Stimulated activated CD8-positive, alpha-beta memory T cell treated with anti-CD3 and anti-CD28 coated beads, Interleukin-4, amount 100 ng/mL, for 1 hour (primary cell): ENCODE measurements at places on chromosomes 11 and 22.

- no peak for DNase-seq
Observed at GRCh38 chr11:13386567-13386966, 76.5 kb downstream of the BTBD10 start.

DNA sequence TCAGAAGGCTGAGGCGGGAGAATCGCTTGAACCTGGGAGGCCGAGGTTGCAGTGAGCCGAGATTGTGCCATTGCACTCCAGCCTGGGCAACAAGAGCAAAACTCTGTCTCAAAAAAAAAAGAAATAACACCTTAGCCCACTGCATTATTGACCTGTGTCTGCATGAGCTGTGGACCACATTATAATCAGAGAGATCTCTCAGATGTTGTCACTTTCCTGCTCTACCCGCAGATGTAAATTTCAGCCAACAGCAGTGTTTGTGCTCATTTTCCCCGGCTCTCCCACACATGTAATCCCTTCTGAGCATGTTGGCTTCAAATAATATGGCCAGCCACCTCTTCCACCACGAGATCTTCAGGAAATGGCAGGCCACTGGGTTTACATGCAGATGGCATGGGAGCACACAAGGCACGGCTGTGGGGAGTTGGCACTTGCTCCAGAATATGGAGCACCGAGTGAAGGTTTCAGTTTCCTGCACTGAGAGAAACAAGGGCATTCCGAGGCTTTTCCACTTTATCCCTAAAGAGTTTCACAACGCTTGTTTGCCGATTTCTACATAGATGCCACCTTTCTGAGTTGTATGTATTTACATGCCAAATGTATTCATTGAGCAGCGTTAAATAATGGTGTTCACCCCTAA lies 19.7 kb downstream of the CDPF1 start:
- no peak for DNase-seq

GRCh38 chr11:119744577-119744976 lies 15.6 kb upstream of the NECTIN1 start:
- DNase-seq: no peak

DNA sequence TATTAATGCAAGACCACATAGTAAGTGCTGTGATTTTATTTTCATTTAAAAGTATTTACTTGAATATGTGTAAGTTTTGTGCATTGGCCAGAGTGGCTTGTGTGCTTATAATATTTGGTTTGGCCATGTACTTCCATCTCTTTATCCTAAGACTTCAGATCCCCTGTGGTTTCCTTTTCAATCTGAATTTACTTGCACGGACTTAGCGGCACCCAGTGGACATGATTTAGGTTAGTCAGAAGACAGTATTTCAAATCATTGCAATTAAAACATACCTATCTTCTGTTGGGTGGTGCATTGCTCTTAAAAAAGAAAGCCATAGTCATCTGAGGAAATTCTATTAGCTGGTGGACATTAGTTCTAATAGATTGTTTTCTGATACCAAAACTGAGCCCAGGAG lies 30.7 kb downstream of the PIWIL4 start:
- DNase-seq: no peak

DNA sequence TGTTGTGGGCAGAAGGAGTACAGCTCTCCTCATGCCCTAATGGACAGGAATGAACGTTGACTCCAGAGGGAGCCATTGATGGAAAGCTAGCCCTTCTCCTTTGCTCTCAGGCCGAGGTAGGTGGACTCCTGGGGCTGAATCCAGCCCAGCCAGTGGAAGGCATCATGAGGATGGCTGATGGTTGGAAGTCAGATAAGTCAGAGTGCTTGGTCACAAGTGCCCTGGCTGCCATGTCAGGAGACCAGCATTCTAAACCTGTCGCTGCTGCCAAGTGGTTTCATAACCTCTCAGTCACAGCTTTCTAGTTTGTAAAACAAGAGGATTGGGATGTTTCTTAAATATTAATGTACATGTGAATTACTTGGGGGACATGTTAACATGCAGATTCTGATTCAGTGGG lies 32.3 kb downstream of the PIWIL4 start:
- DNase-seq: no peak
